ENCODE measurements at places on chromosomes 13 and 19.

DNA sequence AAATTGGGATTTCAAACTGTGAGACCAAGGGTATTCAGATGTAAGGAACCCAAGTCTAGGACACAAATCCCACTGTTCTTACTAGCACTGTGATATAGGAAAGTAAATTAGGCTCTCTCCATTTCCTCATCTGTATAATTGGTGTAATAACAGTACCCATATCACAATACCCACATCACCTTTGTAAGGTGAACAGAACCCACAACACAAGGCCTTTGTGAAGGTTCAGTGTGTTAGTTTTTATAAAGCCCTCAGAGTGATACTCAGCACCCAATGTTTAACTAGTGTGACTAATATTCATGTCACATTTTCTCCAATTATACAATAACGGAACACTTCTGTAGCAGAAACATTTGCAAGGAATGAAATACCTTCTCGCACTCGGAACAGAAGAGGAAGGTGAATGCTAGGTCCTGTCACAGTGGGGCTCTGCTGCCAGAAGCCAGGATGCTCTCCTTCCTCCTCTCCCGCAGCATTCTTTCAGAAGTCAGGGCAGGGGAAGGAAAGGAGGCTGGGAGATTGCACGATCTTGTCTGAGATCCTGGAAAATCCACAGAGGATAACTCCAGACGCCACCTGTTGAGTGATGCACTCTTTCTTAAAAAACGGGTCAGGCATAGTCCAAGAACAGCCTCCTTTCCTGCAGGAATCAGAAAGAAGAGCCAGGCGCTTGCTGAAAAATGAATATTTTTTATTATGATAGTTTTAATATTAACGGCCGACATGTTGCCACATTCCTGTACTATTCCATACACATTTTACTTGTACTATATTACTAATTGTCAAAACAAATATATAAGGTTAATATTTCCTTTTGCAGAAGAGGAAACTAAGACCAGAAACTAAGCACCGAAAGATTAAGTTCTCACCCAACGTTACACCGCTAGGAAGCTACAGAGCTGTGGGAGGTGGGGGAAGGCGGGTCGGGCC, 762 bp downstream of the ZNF45 start:
- H3K4me1 ChIP-seq, result peaks cover 5% of the 10 kb centered on the region
- peak overlapping the region; percentile 70 for H3K27ac ChIP-seq
- peak overlapping the region; percentile 81 for H3K4me3 ChIP-seq
- peaks cover 15% of the 10 kb centered on the region for H3K36me3 ChIP-seq

- no peaks in the 10 kb centered on the region for H3K27me3 ChIP-seq
- DNase-seq, result no peak
- no peak overlapping the region for H3K4me3 ChIP-seq
- H3K4me1 ChIP-seq, result no peaks in the 10 kb centered on the region
Observed at GRCh38 chr19:30669329-30670010, 297.3 kb downstream of the ZNF536 start.

DNA sequence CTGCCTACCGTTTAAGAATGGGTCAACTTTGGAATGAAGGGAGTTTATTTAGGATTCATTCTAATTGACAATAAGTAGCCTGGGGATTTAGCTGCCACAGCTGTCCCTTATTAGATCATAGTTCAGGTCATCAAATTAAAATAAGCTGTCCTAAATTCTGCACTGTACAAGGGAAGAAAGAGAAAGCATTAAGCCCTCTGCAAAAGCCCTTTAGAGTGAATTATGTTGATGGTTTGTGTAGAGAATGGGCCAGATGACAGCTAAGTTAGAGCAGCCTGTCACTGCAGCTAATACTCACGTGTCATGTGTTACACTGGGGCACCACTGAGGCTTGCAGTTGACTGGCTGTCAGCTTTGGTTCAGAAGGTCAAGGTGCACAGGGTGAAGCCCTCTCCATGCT, 737.1 kb upstream of the SLC10A2 start:
- H3K27ac ChIP-seq, result no peak overlapping the region
- H3K4me3 ChIP-seq, result no peak overlapping the region
- no peaks in the 10 kb centered on the region for H3K4me1 ChIP-seq
- H3K36me3 ChIP-seq, result no peaks in the 10 kb centered on the region
- no peak for DNase-seq

DNA sequence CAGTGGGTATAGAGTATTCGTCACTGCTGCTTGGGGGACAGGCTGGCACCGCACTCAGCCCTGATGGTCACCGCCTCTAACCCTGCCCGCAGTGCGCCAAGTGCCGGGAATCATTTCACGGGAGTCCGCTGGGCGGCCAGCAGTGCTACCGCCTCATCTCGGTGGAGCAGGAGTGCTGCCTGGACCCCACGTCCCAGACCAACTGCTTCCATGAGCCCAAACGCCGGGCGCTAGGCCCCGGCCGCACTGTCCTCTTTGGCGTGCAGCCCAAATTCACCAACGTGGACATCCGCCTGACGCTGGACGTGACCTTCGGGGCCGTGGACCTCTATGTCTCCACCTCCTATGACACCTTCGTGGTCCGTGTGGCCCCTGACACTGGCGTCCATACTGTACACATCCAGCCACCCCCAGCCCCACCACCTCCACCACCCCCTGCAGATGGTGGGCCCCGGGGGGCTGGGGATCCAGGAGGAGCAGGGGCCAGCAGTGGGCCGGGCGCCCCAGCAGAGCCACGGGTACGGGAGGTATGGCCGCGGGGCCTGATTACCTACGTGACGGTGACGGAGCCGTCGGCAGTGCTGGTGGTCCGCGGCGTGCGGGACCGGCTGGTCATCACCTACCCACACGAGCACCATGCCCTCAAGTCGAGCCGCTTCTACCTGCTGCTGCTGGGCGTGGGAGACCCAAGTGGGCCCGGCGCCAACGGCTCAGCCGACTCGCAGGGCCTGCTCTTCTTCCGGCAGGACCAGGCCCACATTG, 14.5 kb downstream of the CNFN start:
- peaks cover 2% of the 10 kb centered on the region for H3K27me3 ChIP-seq
- no peak overlapping the region for H3K27ac ChIP-seq
- no peaks in the 10 kb centered on the region for H3K4me1 ChIP-seq

- H3K27me3 ChIP-seq, result no peaks in the 10 kb centered on the region
- no peak for DNase-seq
- peaks cover 20% of the 10 kb centered on the region for H3K4me1 ChIP-seq
- peak overlapping the region; percentile 98 for H3K27ac ChIP-seq
- H3K36me3 ChIP-seq, result no peaks in the 10 kb centered on the region
Observed at GRCh38 chr19:13860679-13861391, 16.1 kb upstream of the NANOS3 start.

DNA sequence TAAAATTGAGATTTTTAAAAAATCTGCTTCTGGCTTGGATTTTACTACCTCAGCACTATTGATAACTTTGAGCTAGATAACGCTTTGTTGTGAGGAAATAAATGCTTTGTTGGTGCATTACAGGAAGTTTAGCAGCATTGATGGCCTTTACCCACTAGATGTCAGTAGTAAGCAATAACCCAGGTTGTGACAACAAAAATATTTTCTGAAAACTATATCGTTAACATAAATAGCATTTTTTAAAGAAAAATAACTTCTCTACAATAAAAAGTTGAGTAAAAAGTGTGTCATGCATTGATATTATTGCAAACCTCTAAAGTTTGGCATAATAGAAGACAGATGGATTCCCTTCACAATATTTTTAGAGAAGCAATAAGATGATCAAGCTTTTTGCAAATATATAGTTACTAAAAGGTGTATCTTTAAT, 1246.5 kb downstream of the UQCRFS1 start:
- DNase-seq, result no peak
- no peak overlapping the region for H3K27ac ChIP-seq
- peaks cover 5% of the 10 kb centered on the region for H3K4me1 ChIP-seq
- no peaks in the 10 kb centered on the region for H3K27me3 ChIP-seq
- H3K4me3 ChIP-seq, result no peak overlapping the region
- no peaks in the 10 kb centered on the region for H3K36me3 ChIP-seq

DNA sequence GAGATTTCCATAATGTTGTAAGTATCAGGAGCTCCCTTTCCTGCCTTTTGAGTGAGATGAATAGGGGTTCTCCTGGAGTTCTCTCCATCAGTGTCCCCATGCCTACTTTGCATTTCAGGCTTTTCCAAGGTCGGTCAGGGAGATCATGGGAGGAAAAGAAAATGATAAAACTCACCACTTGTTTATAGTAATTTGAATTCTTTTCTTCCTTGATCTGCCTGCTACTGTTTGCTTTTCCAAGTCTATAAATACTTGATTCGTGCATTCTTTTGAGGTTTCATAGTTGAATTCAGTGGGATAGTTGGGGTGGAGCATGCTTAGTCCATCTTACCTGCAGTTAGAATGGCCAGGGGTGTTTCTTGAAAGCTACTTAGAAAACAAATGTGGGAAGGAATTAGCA, 51.5 kb downstream of the PCCA start:
- peak; percentile 20 for DNase-seq
- no peak overlapping the region for H3K4me3 ChIP-seq
- peaks cover 8% of the 10 kb centered on the region for H3K4me1 ChIP-seq
- no peaks in the 10 kb centered on the region for H3K36me3 ChIP-seq
- peak overlapping the region; percentile 3 for H3K27ac ChIP-seq

DNA sequence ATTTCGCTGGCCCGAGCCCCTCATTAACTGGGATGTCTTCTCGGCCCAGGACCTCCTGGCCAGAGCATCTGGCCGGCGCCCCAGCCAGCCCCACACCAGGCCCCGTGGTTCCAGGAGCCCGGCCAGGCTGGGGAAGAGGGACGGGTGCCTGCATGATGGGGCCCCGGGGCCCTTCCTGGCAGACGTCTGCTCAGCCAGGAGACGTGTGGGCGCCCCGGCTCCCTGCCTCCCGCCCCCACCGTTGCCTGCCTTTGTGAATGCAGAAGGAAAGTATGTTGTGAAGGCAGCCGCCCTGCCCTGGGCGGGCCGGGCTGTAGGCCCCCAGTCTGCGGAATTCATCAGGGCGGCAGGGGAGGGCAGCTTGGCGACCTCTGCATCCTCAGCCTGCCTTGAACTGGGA, 4.4 kb upstream of the COMP start:
- peaks cover 9% of the 10 kb centered on the region for H3K4me1 ChIP-seq
- H3K27me3 ChIP-seq, result peaks cover 40% of the 10 kb centered on the region
- no peak overlapping the region for H3K4me3 ChIP-seq
- no peak overlapping the region for H3K27ac ChIP-seq
- peak; percentile 22 for DNase-seq
- no peaks in the 10 kb centered on the region for H3K36me3 ChIP-seq

DNA sequence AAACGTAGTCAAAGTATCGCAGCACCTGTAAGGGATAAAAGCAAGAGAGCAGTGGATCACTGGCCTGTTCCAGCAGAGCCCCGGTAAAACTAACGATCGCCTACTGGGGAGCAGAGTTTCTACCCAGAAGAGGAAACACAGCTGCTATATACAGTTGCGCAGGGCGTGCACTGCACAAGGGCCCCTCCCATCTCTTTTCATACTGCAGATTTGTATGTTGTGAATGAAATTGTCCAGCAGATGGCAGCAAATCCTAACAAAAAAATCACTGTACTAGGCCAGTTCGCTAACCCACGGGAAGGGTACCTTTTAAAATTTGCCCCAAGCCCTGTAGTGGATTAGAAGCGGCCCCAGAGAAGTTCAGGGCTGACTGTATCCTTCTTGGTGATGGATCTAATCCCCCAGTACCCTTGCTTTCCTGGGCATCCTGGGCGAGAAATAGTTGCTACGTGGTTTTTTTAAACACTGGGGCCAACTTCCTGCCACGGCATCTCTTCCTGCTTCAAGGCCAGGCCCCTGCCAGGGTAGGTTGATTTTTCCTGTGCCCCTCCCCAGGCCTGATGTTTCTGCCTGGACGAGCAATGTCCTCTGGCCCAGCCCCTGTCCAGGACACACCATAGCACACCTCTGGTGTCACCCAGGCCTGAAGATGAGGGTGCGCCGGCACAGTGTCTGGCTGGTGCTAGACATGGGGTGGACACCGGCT, 127.0 kb downstream of the IER2 start:
- H3K27me3 ChIP-seq, result no peaks in the 10 kb centered on the region
- no peak overlapping the region for H3K4me3 ChIP-seq
- H3K36me3 ChIP-seq, result no peaks in the 10 kb centered on the region

DNA sequence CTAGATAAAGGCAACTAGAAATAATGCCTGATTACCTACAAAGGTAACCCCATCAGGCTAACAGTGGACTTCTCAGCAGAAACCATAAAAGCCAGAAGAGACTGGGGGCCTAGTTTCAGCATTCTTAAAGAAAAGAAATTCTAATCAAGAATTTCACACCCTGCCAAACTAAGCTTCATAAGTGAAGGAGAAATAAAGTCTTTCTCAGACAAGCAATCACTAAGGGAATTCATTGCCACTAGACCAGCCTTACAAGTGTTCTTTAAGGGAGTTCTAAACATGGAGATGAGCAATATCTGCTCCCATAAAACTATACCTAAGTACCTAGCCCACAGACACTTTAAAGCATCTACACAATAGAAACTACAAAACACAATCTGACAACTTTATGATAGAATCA, 823.5 kb downstream of the PCDH17 start:
- H3K27me3 ChIP-seq, result no peaks in the 10 kb centered on the region
- H3K4me3 ChIP-seq, result no peak overlapping the region
- H3K4me1 ChIP-seq, result no peaks in the 10 kb centered on the region

DNA sequence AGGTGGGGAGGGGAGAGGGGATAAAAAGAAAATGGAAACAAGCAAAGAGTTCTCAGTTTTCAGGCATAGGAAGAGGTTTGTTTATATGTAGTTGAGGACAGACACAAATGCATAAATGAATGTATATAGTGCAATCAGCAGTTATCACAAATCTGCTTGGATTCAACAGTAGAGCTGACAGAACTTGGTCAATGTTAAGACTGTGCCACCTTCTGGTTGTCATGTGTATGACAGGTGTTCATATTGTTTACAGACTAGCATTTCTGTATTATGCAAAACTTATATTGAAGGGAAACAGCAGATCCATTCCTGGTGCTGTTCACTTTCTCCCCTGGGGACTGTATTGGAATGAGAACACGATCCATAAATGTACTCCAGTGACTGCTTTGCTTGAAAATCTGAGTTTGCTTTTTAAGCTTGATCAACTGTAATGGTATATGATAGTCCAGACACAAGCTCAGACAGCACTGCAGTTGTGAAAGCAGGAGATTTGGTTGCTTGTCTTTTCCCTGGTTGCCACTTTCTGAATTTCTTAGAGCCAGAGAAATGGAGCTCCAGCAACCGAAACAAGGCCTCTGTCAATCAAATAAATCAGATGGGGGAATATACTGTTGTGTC, 319.5 kb upstream of the OBI1 start:
- H3K36me3 ChIP-seq, result no peaks in the 10 kb centered on the region
- H3K27me3 ChIP-seq, result no peaks in the 10 kb centered on the region
- H3K4me3 ChIP-seq, result no peak overlapping the region

- DNase-seq, result no peak
- H3K4me1 ChIP-seq, result no peaks in the 10 kb centered on the region
- H3K4me3 ChIP-seq, result no peak overlapping the region
- H3K27me3 ChIP-seq, result peaks cover 19% of the 10 kb centered on the region
- H3K27ac ChIP-seq, result no peak overlapping the region
Observed at GRCh38 chr19:7731615-7732014, 295 bp downstream of the CLEC4G start.

GRCh38 chr19:6402837-6403608, 10.1 kb upstream of the GTF2F1 start:
- no peak overlapping the region for H3K4me3 ChIP-seq
- peaks cover 5% of the 10 kb centered on the region for H3K4me1 ChIP-seq
- no peaks in the 10 kb centered on the region for H3K36me3 ChIP-seq
- DNase-seq, result peak; percentile 66
- no peak overlapping the region for H3K27ac ChIP-seq
- no peaks in the 10 kb centered on the region for H3K27me3 ChIP-seq

GRCh38 chr19:43780706-43781525, at the start of gene KCNN4:
Gene KCNN4 (minus strand): TSS chr19:43780973. CDS start chr19:43780861, 112 bp downstream.
- no peaks in the 10 kb centered on the region for H3K27me3 ChIP-seq
- DNase-seq, result peak; percentile 91
- no peaks in the 10 kb centered on the region for H3K36me3 ChIP-seq
- H3K27ac ChIP-seq, result peak within 1 kb of the TSS; percentile 26

Measured in astrocyte (in vitro differentiated cells and primary cell).